ENCODE measurements at places on chromosomes 4 and X. TPM values are rescaled to one million over a fixed set of nuclear protein-coding genes. Genes with fewer than 3 reads are reported as not detected.

Gene ZXDA
- total RNA-seq: 10.5 TPM

Gene FAM47E
- 0.24 TPM for total RNA-seq

Gene PLXNB3
- total RNA-seq: 0.45 TPM

DNA sequence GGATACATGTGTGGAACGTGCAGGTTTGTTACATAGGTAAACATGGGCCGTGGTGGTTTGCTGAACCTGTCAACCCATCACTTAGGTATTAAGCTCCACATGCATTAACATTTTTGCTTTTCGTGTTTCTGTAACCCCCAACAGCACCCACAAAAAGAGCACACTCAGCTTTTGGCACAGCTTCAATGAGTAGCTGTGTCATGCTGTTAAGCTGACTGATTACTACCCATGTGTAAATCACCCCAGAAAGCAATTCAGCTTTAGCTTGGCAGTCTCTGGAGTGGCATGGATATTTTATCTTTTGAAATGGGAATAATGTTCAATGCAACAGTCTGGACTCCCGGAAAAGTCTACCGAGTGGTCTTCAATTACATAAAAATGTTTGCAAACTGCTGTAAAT lies 734.3 kb downstream of the STIM2 start:
- H3K27ac ChIP-seq: no peak overlapping the region
- no peaks in the 10 kb centered on the region for H3K4me1 ChIP-seq
- DNase-seq: no peak

DNA sequence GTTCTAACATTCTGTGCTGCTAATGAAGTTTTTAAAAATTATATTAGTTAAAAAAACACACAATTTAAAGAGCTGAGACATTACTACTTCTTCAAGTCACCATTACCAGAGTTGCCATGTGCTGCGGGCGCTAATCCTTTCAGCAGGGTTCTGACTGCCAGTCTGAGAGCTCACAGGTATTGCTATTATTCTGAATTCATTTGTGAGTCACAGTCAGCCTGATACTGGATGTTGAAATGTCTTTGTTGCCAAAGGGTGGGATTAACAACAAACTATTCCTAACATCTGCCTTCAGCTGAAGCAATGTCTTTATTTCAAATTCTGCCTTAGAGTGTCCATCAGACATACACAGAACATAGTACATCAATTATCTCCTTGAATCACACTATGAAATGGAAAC lies 197.1 kb upstream of the FGF13 start:
- no peak overlapping the region for H3K27ac ChIP-seq
- no peaks in the 10 kb centered on the region for H3K36me3 ChIP-seq
- no peak overlapping the region for H3K4me3 ChIP-seq
- DNase-seq: no peak

- no peaks in the 10 kb centered on the region for H3K36me3 ChIP-seq
- H3K27ac ChIP-seq: peak overlapping the region; percentile 80
- H3K4me1 ChIP-seq: peaks cover 29% of the 10 kb centered on the region
- no peaks in the 10 kb centered on the region for H3K27me3 ChIP-seq
Measured at GRCh38 chrX:153723351-153724251, 586 bp downstream of the BCAP31 start.

DNA sequence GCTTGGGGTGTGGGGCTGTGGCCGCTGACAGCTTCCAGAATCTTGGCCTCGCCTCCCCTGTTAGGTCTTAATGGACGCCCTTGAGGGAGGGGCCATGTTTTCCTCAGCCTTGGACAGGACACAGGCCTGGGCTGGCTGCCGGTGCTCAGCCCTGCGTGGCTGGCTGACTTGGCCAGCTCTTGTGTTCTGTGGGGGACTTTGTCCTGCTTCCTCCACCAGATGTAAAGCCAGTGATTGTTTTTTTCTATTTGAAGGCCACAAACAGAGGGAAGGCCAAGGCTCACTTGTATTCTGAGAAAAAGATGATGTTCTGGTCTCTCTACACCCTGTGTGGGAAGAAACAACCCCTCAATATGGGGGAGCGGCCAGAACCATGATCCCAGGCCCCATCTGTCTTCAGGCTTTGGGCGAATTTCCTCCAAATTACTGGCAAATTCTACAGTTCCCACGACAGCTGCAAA lies 71.3 kb downstream of the HTRA3 start:
- H3K4me1 ChIP-seq: no peaks in the 10 kb centered on the region
- no peak overlapping the region for H3K4me3 ChIP-seq
- no peak overlapping the region for H3K27ac ChIP-seq
- H3K36me3 ChIP-seq: no peaks in the 10 kb centered on the region
- DNase-seq: no peak

GRCh38 chrX:40265936-40266335 lies 168.2 kb upstream of the BCOR start:
- no peaks in the 10 kb centered on the region for H3K27me3 ChIP-seq
- no peak overlapping the region for H3K4me3 ChIP-seq
- no peaks in the 10 kb centered on the region for H3K4me1 ChIP-seq
- no peak overlapping the region for H3K27ac ChIP-seq
- no peaks in the 10 kb centered on the region for H3K36me3 ChIP-seq

Gene IQCM
- not detected for total RNA-seq

Gene HMGN5
- total RNA-seq: 1.0 TPM

GRCh38 chr4:1715002-1715758 lies 3.1 kb upstream of the SLBP start:
- no peaks in the 10 kb centered on the region for H3K36me3 ChIP-seq
- DNase-seq: no peak
- peaks cover 40% of the 10 kb centered on the region for H3K4me1 ChIP-seq
- no peaks in the 10 kb centered on the region for H3K27me3 ChIP-seq

DNA sequence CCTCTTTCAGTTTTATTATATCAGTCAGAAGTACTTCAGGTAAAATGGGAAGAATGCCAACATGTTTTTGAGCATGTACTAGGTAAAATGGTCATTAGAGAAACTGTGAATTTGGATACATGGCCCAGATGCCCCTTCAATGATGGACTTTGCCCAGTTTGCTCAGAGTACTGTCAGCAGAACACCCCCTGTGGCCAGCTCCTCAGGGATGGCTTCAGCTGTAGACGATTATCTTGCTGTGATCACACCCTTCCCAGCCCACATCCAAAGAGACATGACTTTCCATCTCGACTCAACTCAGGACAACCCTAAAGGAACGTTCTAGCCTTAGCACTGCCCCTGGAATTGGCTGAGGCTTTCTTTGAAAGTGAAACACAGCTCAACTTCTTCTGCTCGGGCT lies 439.1 kb downstream of the PACRGL start:
- H3K27me3 ChIP-seq: no peaks in the 10 kb centered on the region
- H3K4me1 ChIP-seq: no peaks in the 10 kb centered on the region
- no peak for DNase-seq
- H3K36me3 ChIP-seq: no peaks in the 10 kb centered on the region
- no peak overlapping the region for H3K4me3 ChIP-seq

- no peak overlapping the region for H3K27ac ChIP-seq
- H3K27me3 ChIP-seq: no peaks in the 10 kb centered on the region
- no peaks in the 10 kb centered on the region for H3K36me3 ChIP-seq
- no peak overlapping the region for H3K4me3 ChIP-seq
- no peak for DNase-seq
- H3K4me1 ChIP-seq: no peaks in the 10 kb centered on the region
Measured at GRCh38 chr4:8352368-8353157, 83.0 kb downstream of the HTRA3 start.

DNA sequence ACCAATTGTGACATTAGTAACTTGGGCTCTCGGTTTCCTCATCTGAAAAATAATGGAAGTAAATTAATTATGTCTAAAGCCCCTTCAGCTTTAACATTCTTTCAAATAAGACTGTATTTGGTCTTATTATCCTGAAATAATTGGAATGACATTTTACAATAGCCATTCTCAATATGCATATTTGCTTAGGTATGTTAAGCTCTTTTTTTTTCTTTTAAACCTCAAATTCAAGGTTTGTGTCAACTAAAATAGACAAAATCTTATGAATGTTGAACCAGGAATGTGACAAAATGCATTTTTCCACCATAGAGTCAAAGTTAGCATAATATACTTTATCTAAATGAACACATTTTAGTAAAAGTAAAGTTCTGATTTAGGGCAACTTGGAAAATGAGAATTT lies 34.4 kb upstream of the TET2 start:
- H3K36me3 ChIP-seq: no peaks in the 10 kb centered on the region
- H3K27ac ChIP-seq: no peak overlapping the region
- H3K4me3 ChIP-seq: no peak overlapping the region
- no peak for DNase-seq
- H3K27me3 ChIP-seq: no peaks in the 10 kb centered on the region
- no peaks in the 10 kb centered on the region for H3K4me1 ChIP-seq

GRCh38 chrX:1027133-1027532 lies 185.3 kb downstream of the CRLF2 start:
- H3K27me3 ChIP-seq: no peaks in the 10 kb centered on the region
- H3K4me1 ChIP-seq: no peaks in the 10 kb centered on the region
- H3K27ac ChIP-seq: no peak overlapping the region

DNA sequence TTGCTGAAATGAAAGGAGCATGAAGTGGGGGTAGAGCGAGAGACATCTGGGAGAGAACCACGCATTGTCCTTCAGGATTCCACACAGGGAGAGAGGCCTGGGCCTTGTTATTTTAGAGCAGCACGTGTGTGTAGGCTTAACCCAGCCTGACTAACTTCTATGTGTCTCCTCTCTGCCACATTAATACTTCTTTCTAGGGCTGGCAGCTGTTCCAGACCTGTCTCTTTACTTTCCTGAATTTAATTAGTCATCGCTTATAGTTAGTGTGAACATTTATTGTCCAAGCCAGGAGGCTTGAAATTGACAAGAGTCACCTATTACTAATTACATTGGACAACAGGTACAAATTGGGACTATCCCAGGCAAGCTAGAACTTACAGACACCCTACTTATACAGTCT lies 51.3 kb downstream of the SMAD1 start:
- no peak overlapping the region for H3K27ac ChIP-seq
- no peaks in the 10 kb centered on the region for H3K36me3 ChIP-seq
- no peaks in the 10 kb centered on the region for H3K4me1 ChIP-seq
- no peaks in the 10 kb centered on the region for H3K27me3 ChIP-seq

Gene CXCL8
- 4.4 TPM for total RNA-seq

DNA sequence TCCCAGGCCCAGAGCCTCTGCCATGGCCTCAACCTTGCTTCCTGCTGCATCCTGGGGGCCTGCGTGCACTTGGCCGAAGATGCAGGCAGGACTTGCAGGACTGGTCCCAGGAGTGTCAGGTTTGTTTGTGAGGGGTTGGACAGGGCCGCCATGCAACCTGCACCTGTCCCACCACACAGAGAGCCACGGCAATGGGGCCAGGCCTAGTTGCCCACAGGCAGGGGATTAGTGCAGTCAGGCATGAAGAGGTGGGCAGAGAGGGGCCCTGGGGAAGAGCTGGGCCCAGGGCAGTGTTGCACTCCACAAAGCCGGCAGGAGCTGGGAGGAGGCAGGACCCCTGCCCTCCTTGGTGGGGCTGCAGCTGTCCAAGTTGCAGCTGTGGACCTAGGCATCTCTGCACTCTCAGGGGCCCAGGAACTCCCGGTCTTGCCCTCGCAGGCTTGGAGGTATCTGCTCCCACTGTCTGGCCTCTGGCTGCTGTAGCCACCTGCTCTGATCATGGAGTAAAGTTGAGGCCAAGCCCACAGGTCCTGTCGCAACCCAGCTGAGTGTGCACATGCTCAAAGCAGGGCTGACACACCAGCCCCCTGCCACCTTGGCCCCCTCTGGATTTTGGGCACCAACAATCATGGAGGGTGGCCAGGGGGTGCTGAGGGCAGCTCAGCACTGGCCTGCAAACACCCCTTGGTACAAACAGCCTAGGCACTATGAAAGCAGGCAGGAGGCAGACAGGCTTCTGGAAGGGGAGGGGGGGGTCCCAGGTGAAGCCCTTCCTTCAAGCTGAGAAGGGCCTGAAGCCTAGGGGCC lies 190.4 kb upstream of the PCDH10 start:
- no peaks in the 10 kb centered on the region for H3K4me1 ChIP-seq
- no peaks in the 10 kb centered on the region for H3K27me3 ChIP-seq
- H3K36me3 ChIP-seq: no peaks in the 10 kb centered on the region
- H3K4me3 ChIP-seq: no peak overlapping the region

GRCh38 chr4:64796581-64796980 lies 387.3 kb upstream of the TECRL start:
- no peaks in the 10 kb centered on the region for H3K27me3 ChIP-seq
- H3K4me1 ChIP-seq: no peaks in the 10 kb centered on the region
- no peaks in the 10 kb centered on the region for H3K36me3 ChIP-seq
- H3K27ac ChIP-seq: no peak overlapping the region

- no peaks in the 10 kb centered on the region for H3K27me3 ChIP-seq
- no peaks in the 10 kb centered on the region for H3K36me3 ChIP-seq
- H3K27ac ChIP-seq: no peak overlapping the region
- no peak for DNase-seq
- no peaks in the 10 kb centered on the region for H3K4me1 ChIP-seq
- no peak overlapping the region for H3K4me3 ChIP-seq
Measured at GRCh38 chrX:41240509-41240908, 93.5 kb upstream of the DDX3X start.

Gene IL3RA
- total RNA-seq: not detected

DNA sequence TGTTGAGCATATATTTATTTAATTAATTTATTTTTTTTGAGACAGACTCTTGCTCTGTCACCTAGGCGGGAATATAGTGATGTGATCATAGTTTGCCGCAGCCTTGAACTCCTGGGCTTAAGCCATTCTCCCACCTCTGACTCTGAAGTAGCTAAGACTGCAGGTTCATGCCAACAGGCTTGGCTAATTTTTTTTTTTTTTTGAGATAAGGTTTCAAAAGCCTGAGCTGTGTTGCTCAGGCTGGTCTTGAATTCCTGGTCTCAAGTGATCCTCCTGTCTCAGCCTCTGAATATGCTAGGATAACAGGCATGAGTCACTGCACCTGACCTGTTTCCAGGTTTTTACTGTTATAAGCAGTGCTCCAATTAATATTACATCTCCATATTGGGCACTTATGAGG lies 4.8 kb downstream of the ADD1 start:
- DNase-seq: no peak
- H3K36me3 ChIP-seq: peaks cover under 1% of the 10 kb centered on the region
- H3K27me3 ChIP-seq: no peaks in the 10 kb centered on the region
- H3K4me3 ChIP-seq: no peak overlapping the region
- H3K4me1 ChIP-seq: peaks cover 49% of the 10 kb centered on the region

- H3K36me3 ChIP-seq: no peaks in the 10 kb centered on the region
- H3K27me3 ChIP-seq: no peaks in the 10 kb centered on the region
- no peak overlapping the region for H3K27ac ChIP-seq
- no peak overlapping the region for H3K4me3 ChIP-seq
- no peak for DNase-seq
- H3K4me1 ChIP-seq: no peaks in the 10 kb centered on the region
Measured at GRCh38 chrX:105190252-105190853, 30.1 kb downstream of the TEX13A start.

Gene CTAG2
- not detected for total RNA-seq

GRCh38 chr4:7786040-7786439 lies 153.6 kb downstream of the AFAP1 start:
- H3K36me3 ChIP-seq: peaks cover 16% of the 10 kb centered on the region
- no peak overlapping the region for H3K27ac ChIP-seq
- DNase-seq: no peak

Gene CLIC2
- total RNA-seq: 1.9 TPM

DNA sequence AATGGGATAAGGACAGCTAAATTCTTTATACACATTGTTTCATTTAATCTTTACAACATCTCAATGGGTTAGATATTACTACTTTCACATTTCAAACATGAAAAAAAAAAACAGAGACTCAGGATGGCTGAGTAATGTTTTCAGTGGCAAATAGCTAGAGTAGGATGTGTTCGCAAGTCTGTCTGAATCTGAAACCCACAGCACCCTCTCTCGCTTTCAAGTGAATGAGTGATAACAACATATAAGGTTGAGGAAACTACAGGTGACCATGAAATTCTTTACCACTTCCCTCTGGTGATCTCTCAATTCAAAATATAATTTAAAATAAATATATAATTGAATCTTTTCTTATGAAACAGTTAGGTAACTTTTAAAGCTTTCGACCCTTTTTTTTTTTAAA lies 162.6 kb downstream of the PRR32 start:
- no peak overlapping the region for H3K27ac ChIP-seq
- H3K27me3 ChIP-seq: no peaks in the 10 kb centered on the region
- H3K4me1 ChIP-seq: no peaks in the 10 kb centered on the region
